ENCODE measurements at places on chromosomes 3 and 15. TPM values are rescaled to one million over a fixed set of nuclear protein-coding genes. Genes with fewer than 3 reads are reported as not detected.

Gene CHRD
- polyA plus RNA-seq: 0.23 TPM

Gene PPIP5K1
- 5.8 TPM for polyA plus RNA-seq

Gene ROPN1
- not detected for polyA plus RNA-seq

Gene CPN2
- polyA plus RNA-seq: 0.10 TPM
